ENCODE measurements at places on chromosomes 2 and 18. TPM values are rescaled to one million over a fixed set of nuclear protein-coding genes. Genes with fewer than 3 reads are reported as not detected.

Gene CD207
- total RNA-seq = not detected

Gene L3MBTL4
- total RNA-seq = 2.0 TPM

Gene AAK1
- 30.6 TPM for total RNA-seq

Gene FHL2
- 36.9 TPM for total RNA-seq

Gene UGT1A6
- total RNA-seq = not detected

Gene BOK
- 33.9 TPM for total RNA-seq

Gene KIF3C
- total RNA-seq = 35.2 TPM

Gene TSPYL6
- total RNA-seq = not detected

Gene FOXD4L1
- not detected for total RNA-seq

Measured in H9 (cell line).